ENCODE measurements at places on chromosomes 3 and 15.

DNA sequence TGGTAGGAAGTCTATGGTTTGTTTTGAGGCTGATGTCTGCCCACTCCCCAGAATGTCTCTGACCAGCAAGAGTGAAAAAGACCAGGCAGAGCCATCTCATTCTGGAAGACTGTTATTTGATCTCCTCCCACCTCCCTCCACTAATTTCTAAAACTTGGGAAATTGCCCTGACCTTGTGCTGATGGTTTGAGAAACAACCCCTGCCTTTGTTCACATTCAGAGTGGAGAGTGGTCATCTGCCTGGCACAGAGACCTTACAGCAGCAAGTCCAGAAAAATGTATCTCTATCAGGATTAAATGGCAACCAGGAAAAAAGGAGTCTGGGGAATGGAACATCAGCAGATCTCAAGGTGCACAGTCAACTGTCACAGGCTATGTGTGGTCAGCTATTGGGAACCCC lies 25.7 kb downstream of the SPATA12 start:
- no peak for DNase-seq

DNA sequence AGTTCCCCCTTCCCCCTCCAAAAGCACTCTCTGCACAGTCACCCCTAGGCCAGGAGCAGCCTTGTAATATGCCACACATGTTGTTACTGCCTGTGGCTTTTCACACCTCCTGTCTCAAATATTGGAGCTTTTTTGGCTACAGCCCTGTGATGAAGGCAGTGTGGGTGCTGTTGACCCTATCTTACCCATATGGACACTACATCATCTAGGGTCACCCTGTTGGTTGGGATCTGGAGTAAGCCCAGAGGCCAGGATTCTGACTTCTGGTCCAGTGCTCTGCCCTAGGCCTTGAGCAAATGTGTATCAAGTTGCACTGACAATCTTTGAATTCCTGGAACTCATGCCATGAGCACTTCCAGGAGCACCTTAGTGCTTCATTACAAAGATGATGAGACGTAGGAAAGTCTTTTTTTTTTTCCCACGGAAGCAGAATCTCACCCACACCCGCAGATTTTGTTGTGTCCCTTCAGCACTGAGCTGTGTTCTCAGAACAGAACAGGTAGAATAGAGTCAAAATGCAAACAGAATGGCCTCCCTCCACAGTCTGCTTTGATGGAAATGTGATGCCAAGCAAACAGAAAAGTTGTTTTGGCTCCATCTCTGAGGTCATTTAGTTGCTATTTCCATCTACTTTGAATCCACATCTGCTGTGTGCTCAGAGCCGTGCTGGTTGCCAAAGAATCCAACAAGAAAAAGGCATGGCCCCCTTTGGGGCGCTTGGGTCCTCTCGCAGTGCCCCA lies 49.6 kb downstream of the SMAD3 start:
- DNase-seq: no peak

- DNase-seq: no peak
Measured at GRCh38 chr3:184737641-184738505, 26.0 kb upstream of the MAGEF1 start.

DNA sequence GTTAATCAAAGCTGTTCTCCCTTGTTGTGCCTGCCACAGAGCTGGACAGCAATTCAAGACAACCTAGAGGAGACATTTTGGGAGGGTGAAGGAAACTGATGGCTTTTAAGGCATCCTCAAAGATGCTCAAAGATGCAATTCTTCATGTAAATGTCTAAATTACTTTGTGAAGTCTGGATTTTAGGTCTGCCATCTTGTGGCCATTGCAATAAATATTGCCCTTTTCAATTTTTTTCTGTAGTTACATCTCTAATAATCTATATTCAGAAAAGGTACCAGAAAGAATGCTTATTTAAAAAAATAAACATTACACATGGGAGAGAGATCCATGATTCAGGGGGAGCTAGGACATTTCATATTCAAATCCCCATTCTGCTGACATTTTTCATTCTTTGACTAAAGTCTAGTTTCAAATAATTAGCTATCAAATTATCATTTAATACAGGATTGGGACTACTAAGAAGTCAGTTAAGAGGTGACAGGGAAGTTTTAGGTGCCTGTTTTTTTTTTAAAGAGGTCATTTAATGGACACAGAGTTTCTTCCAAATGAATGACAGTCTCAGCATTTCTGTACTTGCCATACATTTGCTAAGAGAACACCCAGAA lies 259.8 kb upstream of the WNT5A start:
- no peak for DNase-seq

DNA sequence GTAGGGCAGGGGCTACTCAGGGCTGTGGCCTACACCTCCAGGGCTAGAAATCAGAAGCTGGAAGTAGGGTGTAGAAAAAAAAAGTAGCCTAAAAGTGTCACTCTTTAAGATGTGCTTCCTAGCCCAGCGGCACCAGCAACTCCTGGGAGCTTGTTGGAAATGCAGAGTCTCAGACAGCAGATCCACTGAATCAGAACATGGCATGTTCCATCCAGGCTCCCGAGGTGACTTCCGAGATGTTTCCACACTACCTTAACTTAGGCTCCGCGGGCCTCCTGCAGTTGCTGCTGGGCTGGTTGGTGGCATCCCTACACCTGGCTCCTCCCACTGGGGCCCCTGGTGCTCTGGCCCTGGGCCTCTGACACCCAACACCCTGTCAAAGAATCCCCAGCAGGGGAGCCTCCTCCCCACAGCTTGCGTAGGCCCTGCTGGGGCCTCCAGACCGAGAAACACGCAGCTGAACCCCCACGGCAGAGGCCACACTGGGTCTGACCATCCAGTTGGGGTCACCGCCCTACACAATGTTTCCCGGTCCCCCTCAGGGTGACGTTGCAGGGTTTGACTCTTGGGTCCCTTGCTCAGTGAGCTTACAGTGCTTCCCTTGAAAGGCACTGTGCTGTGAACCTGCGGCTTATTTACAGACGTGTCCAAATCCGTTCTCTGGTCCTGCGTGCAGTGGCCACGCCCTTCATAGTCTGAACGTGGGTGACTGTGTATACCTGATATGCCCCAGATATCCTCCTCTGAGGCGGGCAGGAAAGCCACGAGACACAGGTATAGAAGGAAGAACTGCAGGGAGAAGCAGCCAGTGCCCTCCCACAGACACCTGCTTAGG lies 46.5 kb downstream of the FAM174B start:
- no peak for DNase-seq

DNA sequence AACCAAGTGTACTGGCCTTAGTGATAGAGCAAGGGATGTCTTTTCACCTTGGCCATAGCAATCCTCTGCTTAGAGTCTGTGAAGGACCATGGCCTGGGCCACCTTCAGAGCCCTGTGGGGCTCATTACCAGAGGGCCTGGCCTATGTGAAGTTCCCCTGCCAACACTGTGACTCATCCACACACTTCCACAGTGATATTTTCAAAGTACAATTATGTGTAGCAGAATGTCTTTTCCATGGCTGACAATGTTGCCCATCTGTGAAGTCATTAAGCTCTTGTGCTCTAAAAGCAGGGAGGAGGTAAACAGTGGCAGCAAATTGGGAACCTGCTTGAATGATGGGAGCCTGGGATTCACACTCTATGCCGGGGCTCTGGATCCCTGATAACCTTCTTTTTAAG lies 12.2 kb upstream of the CACNA1D start:
- no peak for DNase-seq

GRCh38 chr3:53236112-53236841 lies 19.5 kb downstream of the TKT start:
- DNase-seq: no peak

DNA sequence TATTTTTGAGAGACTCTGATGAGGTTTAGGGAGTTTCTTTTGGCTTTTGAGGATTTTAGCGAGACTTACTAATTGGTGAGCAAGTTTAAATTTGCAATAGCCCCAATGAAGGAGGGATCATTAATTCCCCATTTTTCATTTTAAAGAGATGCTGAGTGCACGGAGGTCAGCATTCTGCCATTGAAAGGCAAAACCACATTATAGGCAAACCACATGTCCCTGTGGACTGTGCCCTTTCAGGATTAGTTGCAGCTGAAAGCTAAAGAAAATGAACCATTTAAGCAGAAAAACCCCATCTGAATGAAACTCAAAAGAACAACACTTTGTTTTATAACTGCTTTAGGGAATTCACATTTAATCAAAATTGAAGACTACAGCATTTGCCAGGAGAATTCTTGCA lies 246.5 kb downstream of the PDZRN3 start:
- DNase-seq: no peak

- no peak for DNase-seq
Measured at GRCh38 chr15:56017920-56018319, 24.5 kb upstream of the NEDD4 start.

DNA sequence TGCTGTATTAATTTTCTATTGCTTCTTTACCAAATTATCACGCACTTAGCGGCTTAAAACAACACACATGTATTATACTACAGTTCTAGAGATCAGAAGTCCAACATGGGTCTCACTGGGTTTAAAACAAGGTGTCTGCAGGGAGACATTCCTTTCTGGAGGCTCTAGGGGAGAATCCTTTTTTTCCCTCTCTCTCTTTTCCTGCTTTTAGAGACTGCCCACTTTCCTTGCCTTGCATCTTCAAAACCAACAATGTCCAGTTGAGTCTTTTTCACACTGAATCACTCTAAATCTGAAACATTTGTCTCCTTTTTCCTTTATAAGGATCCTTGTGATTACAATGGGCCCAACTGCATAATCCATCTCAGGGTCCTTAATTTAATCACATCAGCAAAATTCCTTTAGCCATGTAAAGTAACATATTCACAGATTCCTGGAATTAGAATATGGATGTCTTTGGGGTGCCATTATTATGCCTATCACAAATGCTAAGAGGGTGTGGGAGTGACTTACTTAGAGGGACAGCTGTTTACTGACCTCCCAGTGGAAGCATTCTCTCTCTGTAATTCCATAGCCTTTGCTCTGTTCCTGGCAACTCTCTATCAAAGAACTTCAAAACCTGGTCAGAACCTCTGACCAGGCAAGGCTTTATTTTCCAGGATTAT lies 21.8 kb downstream of the CD200 start:
- DNase-seq: no peak

DNA sequence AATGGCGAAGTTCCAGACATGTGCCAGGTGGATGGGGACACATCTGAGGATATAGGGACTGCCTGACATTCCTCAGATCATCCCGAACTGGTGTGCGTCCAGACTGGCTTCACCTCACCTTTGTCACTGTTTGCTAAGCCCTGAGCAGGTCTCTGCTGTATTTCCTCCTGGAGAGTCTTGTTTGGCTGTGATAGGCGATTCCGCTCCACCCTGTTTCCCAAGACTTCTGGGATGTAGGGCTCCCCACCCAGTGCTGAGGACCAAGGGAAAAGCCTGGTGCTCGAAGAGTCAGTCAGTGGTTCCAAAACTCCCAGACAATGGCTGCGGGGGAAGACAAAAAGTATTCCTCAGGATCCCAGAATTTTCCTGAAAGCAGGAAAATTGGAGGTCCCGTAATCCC lies 11.1 kb upstream of the FURIN start:
- DNase-seq: no peak

- no peak for DNase-seq
Measured at GRCh38 chr3:143977341-143978262, 6.0 kb downstream of the DIPK2A start.

- no peak for DNase-seq
Measured at GRCh38 chr15:64003182-64003581, 43.1 kb downstream of the DAPK2 start.

- DNase-seq: peak; percentile 74
Measured at GRCh38 chr3:9727041-9727595, 4.4 kb upstream of the BRPF1 start.

GRCh38 chr3:103002425-103003176 lies 567.8 kb downstream of the ZPLD1 start:
- no peak for DNase-seq

GRCh38 chr15:51936105-51936478 lies 35.5 kb downstream of the LEO1 start:
- DNase-seq: no peak

DNA sequence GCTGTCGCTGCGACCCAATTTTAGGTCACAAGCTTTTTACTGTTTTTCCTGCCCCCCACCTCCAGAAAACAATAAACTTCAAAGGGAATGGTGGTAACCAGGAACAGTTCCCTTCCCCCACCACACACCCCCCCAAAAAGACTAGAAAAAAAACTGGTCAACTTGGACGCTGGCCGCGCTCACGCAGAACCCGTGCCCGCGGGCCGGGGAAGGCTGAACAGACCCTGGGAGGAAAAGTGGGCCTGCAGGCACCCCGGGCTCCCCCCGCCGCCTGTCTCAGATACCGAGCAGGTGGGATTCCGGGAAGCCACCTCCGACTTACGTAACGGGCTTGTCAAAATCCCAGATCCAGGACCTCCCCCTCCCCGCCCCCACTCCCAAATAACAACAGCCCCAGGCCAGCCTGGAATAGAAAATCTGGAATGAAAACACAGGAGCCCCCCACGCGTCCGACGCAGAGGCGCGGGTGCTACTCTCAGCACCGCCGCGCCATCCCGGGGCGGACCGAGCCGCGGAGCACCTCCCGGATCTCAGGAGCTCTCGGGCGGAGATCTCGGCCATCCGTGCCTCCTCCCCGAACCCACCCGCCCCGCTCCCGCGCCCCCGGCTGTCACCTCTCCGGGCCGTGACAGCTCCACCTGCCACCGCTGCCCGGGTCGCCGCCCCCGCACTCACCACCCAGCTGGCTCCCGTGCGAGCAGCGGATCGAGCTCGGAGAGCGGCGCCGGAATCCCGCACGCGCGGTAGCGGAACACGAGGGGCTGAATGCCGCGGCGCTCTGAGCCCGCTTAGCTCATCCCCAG lies 557 bp downstream of the DENND4A start:
- DNase-seq: peak; percentile 78

GRCh38 chr15:95522533-95522932 lies 808.0 kb upstream of the NR2F2 start:
- no peak for DNase-seq

DNA sequence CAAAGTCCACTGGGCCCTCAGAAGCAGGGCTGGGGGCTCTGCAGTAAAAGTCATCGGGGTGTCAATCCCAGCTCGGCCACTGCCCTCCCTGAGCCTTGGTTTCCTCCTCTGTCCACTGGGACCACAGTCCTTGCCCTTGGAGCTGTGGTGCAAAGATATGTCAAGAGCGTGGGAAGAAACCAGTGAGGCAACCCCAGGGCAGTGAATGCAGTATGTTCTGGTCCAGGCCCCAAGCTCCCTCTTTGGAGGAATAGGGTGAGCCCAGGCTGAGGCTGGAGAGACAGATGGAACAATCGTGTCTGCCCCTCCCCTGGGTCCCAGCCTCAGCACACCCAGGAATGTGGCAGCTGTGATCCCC lies 779 bp downstream of the GRIP2 start:
- DNase-seq: no peak

GRCh38 chr15:68374168-68374745 lies 57.7 kb downstream of the ITGA11 start:
- no peak for DNase-seq

GRCh38 chr15:100254285-100254684 lies 87.5 kb downstream of the ADAMTS17 start:
- no peak for DNase-seq
